Placental pericyte (primary cell): ENCODE measurements at places on chromosomes 5 and 9. TPM values are rescaled to one million over a fixed set of nuclear protein-coding genes. Genes with fewer than 3 reads are reported as not detected.

The PCDHB9 gene
- 0.14 TPM in 1 of 2 replicates, not detected in the other for total RNA-seq

The SH3GL2 gene
- 0.72 TPM in 1 of 2 replicates, not detected in the other for total RNA-seq

The CDX1 gene
- 0.22 and 0.57 TPM in 2 replicates for total RNA-seq

The GEMIN5 gene
- 9.6 and 26.8 TPM in 2 replicates for total RNA-seq

The KIF4B gene
- total RNA-seq, result 0.14 TPM in 1 of 2 replicates, not detected in the other

The IL4 gene
- total RNA-seq, result not detected in 2 replicates

The IRGM gene
- total RNA-seq, result 0.57 TPM in 1 of 2 replicates, not detected in the other

The INSYN2B gene
- 4.6 and 37.8 TPM in 2 replicates for total RNA-seq

The CCDC180 gene
- 0.14 and 0.88 TPM in 2 replicates for total RNA-seq

The PCDHGC3 gene
- 81.9 and 107 TPM in 2 replicates for total RNA-seq

The TAF11L5 gene
- not detected in 2 replicates for total RNA-seq

The VCAN gene
- total RNA-seq, result 200 and 945 TPM in 2 replicates

The SRP19 gene
- total RNA-seq, result 60.1 and 93.7 TPM in 2 replicates

The DDX4 gene
- not detected in 2 replicates for total RNA-seq

The PCDHAC1 gene
- under 0.01 TPM in 1 of 2 replicates, not detected in the other for total RNA-seq

The RNF183 gene
- total RNA-seq, result not detected in 2 replicates
